ENCODE measurements at places on chromosomes 13 and 19.

DNA sequence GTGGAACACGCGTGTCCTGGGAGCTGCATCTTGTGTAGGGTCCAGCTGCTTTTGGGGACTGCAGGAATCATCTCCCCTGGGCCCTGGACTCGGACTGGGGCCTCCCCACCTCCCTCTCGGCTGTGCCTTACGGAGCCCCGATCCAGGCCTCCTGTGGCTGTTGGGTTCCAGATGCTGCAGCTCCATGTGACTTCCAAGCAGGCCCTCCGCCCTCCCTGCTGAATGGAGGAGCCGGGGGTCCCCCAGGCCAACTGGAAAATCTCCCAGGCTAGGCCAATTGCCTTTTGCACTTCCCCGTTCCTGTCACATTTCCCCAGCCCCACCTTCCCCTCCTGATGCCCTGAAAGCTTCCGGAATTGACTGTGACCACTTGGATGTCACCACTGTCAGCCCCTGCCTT lies 6.2 kb upstream of the PGLS start:
- DNase-seq, result no peak

GRCh38 chr19:14432791-14433553 lies at the start of gene PKN1:
TSS of gene PKN1 (plus strand) at chr19:14433306. CDS start at chr19:14433522, 216 bp downstream.
- peak; percentile 67 for DNase-seq

- DNase-seq, result no peak
Measured at GRCh38 chr19:1495799-1496713, 5.1 kb downstream of the REEP6 start.

DNA sequence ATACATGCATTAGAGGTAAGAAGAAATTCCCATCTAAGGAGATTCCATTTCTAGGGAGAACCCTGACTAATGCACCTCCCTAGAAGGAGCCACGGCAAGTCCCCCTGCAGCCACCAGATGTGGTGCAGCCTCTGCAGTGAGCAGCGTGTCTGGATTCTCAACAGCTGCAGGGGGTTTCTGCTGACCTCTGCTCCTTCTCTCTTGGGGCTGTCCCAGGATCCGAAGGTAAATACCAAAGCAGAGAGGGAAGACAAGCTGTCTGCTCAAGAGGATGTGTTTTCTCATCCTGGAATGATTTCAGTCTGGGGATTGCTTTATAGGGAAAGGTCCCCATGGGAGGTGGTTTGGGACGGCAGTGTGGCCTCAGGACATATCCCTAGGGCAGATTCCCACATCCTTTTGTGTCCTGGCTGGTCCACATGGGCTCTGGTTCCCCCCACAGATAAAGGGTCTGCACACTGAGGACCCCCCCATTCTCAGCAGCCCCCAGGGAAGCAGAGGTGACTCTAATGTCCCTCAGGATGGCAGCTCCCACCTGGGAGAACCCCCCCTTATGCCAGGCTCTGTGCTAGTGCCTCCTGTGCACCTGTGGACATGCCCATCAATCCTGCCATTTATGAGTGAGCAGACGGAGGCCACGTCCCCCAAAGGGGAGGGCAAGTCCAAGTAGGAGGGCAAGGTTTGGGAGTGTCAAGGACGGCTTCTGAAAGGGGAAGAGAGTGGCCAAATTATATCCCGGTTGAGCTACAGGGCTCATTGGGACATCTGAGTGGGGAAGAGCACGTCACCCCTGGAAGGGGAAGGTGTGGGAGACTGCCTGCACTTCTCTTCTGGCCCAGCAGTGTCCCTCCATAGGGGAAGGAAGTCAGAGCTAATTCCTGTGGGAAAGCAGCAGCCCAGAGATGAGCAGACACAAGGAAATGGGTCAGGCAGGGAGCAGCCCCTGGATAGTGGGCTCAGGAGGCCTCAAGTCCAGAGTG lies 10.2 kb upstream of the OR10H5 start:
- DNase-seq, result no peak

DNA sequence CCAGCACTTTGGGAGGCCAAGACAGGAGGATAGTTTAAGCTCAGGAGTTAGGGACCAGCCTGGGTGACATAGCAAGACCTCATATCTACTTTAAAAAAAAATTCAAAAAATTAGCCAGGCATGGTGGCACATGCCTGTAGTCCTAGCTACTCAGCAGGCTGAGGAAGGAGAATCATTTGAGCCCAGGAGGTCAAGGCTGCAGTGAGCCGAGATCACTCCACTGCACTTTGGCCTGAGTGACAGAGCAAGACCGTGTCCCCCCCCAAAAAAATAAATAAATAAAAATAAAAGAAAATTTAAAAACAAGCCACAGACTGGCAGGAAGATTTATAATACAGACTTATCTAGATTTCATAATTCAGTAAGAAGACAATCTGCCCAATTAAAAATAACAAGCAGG lies 14.8 kb downstream of the PSPC1 start:
- DNase-seq, result no peak

DNA sequence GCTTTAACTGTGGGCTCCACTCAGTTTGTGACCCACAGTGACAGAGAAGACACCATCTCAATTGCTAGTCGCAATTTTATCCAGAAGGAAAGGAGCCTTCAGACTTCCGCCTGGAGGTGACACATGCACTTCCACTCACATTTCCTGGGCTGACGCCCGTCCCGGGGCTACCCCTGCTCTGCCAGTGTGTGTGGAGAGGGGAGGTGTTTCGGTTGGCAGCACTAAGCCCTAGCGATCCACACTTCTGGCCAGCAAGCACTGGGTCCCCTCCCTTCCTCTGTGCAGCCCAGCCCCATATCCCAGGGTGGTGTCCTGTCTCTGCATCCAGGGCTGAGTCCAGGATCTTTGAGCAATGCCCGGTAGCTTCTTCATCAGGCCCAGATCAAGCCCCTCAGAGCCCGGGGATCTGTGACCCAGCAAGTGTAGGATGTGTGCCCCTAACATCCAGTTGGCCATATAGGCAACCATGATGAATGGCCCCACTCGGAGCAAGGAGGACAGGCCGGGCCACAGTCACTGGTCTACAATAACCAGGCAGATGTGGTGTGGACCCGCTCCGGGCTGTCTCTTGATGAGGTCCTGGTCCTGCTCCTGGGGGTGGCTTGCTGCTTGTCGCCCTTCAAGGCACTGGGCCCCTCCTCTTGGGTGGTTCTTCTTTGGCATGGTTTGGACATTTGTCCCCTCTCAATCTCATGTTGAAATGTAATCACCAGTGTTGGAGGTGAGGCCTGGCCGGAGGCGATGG lies 141.9 kb upstream of the SPACA7 start:
- DNase-seq, result no peak
